Stimulated activated CD4-positive, alpha-beta T cell treated with anti-CD3 and anti-CD28 coated beads, TNF-alpha, amount 100 ng/mL, for 4 hours (primary cell): ENCODE measurements at places on chromosomes 7 and 10.

DNA sequence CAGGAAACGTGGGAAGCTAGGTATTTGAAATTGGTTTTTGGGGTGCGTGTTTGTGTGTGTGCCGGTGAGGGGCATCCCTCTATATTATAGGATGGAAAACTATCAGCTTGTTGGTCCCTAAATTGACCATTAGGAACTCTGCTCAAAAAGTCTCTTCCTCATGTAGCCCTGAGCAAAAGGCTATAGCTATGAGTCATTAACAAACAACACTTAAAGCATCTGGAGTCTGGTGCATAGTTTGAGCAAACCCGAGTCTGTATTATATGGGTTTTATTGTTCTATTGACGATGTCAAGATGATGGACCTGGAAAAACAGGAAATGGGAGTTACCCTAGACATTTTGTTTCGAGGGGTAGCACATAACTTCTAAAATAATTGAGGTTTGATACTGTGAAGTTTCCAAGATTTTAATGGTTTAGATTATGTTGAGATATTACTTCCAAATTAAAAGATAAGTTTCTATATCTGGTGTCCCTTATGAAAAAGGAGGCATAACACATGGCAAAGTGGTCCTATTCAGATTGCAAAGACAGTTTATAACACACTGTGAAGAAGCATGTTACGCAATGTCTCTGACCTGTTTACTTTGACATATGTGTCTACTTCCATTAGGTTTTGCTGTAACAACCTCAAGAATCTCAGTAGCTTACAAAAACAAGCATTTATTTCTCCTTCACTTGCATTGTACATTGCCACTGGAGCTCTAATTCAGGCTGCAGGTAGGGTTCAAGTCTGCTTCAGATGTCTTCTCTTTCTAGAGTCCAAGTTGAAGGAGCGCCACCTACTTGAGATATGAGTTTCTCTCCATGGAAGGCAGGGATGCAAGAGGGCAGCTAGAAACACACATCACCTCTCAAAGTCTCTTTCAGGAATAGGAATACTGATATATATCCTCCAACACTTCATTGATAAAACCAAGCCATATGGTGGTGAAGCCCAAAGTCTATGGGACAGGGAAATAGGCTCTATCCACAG, 357.7 kb downstream of the PHF14 start:
- no peak for DNase-seq

- DNase-seq, result no peak
Measured at GRCh38 chr7:50229964-50230363, 74.6 kb upstream of the IKZF1 start.

DNA sequence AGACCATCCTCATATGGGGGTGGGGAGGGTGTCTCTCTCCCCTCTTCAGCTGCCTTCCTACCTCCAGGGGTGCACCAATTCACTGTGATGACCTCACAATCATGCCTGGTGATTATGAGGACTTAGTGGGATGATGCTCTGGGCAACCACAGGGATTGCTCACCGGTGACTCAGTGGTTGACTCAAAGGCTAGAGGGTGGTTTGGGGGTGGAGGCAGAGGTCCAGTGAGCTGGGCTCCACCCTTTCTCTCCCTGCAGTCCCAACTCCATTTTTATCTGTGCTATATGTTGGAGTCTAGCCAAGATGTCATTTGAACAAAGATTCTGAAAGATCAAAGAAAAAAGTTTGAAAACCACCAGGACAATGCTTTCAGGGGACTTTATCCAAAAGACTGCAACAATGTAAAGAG, 286.9 kb downstream of the KCNMA1 start:
- DNase-seq, result no peak

- DNase-seq, result no peak
Measured at GRCh38 chr7:94632338-94633013, 23.5 kb downstream of the SGCE start.

DNA sequence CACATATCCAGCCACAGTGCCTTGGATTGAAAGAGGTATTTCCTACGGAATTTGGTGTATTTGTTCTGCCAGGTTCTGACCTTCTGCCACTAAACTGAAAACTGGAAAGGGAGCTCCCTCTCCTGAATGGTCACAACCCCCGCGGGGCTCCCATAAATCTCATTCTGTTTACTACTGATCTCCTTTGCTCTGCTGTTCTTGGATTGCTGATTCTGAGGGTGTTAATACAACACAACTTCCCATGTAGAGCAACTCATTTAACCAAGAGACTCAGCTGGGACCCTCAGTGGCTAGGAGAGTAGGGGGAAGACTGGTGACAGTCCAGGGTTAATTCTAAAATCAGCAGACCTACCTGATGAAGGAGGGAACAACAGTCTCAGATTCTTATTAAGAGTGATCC, 662.9 kb downstream of the INHBA start:
- no peak for DNase-seq

DNA sequence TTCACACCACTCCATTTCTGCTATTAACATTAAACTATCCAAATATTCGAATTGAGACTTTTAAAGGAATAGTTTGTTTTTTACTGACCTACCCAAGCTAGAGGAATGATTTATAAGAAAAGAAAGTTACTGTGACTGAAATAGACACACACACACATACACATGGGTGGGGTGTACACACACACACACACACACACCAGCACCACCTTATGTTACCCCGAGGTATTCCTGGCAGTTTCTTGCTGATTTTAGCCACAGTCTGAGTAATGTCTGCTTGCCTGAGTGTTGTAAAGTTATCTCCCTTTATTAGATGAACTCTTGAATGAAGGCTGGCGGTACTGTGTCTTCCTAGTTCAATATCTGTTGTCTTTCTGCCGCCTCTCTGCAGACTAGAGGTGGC, 91.3 kb upstream of the PRKG1 start:
- DNase-seq, result no peak

DNA sequence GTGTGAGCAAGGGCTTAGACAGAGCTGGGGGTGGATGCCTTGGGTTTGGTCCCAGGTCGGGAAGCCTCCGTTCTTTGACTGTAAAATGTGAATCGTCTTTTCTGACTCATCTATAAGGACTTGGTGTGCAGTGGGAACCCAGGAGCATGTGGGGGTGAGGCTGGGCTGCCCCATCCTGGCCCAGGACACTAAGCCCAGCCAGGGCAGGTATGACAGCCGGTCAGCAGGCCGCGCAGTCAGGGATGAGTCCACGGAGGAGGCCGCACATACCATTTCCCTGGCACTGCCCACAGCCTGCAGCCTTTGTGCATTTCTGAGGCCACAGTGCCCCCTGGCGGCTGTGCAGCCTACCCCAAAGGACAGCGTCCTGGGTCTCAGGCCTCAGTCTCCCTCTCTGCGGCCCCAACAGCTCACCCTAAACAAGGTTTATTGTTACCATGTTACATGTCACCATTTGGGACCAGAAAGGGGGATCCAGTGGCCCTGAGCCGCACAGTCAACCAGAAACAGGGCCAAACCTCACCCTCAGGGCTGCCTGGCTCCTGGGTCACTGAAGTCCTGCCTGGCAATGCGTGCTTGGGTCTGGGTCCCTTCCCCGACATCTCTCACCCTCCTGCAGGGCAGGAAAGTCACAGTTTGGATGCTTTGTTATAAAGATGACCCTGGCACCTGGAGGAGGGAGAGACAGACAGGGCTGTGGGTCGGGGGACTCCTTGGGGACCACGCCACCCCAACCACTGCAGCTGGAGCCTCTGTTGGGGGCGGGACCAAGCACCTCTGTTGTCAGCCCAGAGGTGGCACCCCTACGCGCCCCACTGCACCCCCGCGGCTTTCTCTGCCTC, 14.4 kb upstream of the SH2B2 start:
- DNase-seq, result peak; percentile 50

DNA sequence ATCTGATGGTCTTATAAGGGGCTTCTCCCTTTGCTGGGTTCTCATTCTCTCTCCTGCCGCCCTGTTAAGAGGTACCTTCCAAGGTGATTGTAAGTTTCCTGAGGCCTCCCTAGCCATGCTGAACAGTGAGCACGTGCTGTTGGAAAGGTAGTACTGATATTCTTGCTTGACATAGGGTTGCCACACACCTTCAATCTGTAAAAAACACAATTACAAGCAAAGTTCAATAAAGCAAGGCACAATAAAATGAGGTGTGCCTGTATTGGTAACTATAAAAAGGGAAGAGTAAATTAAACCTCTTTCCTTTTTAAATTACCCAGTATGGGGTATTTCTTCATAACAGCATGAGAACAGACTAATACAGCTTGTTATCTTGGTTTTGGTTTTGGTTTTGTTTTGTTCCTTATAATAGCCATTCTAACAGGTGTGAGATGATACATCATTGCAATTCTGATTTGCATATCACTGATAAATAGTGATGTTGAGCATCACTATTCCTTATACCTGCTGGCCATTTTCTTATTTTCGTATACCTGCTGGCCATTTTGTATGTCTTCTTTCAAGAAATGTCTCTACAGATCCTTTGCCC, 164.9 kb upstream of the TRIM24 start:
- no peak for DNase-seq

- DNase-seq, result no peak
Measured at GRCh38 chr10:71138166-71138830, 74.1 kb upstream of the UNC5B start.

GRCh38 chr7:33965183-33965744, 59.9 kb downstream of the BMPER start:
- no peak for DNase-seq

DNA sequence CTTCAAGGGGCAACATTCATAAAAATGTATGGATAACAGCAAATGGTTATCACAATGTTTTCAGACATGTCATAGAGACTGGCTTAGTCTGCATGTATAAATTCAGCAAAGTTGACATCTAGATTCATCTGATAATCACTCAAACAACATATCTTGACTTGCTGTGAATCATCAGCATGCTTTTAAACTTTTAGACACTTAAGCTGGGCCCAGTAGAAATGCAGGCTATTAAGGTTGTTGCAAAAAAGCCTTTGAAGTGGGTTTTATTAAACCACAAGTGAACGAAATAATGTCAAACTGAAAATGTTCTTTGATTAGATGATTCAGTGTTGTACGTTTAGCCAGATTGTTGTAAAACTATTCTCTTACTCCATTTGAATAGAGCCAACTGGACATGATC, 759.6 kb downstream of the NXPH1 start:
- DNase-seq, result no peak

DNA sequence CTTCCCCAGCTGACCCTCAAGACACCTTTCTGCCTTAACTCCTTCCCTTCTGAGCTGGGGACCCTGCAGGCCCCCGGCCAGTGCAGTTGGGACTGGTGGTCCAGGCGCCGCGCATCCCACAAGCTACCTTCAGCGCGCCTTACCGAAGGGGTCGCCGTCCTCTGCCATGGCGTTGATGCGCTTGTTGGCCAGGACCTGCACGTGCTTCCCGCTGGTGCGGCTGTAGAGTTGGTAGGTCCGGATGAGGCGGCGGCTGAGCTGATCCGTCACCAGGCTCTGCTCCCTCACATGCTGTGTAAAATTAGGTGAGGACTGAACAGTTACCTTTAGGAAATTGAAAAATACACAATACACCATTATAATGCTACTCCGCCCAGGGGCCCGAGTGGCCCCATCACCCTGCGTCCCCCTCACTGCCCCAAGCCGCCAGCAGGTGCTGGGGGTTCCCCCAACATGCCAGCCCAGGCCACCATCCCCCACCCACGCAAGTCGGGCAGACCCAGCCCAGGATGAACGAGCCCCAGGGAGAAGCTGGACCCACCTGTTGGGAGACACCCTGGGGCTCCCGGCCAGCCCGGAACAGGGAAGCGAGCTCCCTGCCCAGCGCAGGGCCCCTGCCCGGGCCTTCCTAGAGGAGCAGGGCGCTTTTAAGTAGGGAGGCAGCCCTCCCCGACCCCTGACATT, 1.2 kb downstream of the FGF8 start:
- DNase-seq, result no peak

DNA sequence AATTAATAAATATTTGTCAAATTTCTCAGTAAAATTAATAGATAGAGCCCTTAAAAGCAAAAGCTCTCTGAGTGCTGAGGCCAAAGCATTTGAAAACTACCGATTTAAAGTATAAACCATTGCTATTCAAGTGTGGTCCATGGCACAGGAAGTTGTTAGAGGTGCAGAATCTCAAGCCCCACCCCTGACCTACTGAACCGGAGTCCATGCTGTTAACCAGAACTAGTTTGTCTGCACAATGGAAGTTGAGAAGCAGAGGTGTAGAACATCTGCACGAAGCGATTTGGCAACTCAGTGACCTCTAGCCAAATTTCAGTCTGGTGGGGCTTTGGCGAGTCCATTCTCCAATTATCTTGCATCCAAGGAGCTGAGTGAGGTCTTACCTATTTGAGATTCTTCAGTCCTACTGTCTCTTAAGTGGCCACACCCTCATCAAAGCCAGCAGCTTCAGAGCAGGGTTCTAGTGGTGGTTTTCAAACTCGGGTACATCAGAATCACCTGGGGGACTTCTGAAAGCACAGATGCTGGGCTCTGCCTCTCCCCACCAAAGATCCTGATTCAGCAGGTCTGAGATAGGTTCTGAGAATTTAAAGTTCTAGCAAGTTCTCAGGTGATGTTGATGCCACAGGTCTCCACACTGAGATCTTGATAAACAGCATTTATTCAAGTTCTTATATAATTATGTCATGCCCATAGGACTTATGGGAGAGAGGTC, 96.8 kb upstream of the SAMD8 start:
- DNase-seq, result no peak

GRCh38 chr7:5396999-5397663, 26.5 kb downstream of the TNRC18 start:
- peak; percentile 65 for DNase-seq

- no peak for DNase-seq
Measured at GRCh38 chr7:1007901-1008300, 24.9 kb downstream of the CYP2W1 start.

DNA sequence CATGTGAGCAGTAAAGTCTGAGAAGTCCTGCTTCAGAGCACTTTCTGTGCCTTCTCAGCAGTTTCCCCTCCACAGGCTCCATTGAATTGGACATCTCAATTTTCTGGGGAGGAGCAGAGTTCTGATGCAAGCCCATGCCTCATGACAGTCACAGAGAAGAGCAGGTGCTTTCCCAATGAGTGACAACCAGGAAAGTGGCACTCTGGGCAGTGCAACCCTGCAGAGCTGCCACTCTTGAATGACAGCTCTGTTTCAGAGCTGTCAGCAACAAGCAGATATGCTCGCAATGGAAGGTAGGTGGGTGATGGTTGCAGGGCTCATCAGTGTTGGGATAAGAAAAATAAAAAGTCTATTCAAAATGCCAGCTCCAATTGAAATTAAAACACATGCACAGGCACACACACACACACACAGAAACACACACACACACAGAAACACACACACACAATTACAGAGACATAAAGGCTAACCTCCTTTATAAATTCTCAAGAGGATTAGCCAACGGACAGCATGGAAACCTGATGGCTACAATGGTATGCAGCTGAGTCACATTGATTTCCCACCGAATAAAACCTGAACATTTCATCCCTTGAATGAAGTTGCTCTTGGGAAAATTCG, 50.5 kb downstream of the C10orf67 start:
- DNase-seq, result no peak
